ENCODE measurements at places on chromosomes 2 and 18.

DNA sequence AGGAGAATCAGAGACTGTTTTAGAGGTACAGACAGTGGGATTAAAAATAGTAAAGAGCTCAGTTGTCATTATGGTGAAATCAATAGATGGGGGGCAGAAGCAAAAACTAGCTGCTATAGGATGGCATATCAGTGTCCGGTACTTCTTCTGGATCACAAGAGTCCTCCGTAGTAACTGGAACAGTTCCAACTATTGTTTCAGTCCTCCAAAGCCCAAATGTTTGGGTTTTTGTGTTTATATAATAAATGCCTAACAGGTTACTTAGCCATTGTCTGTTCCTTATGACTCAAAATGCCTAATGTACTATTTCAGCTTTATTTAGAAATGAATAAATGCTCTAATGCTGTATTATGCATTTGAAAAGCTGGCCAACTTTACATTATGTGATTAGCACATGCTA is 401.2 kb downstream of the PTH2R start:
- no peak for DNase-seq

GRCh38 chr18:22349966-22350365 is 67.7 kb downstream of the CTAGE1 start:
- DNase-seq = no peak

GRCh38 chr18:70261141-70261788 is 27.6 kb upstream of the SOCS6 start:
- no peak for DNase-seq

GRCh38 chr2:28544405-28544921 is 48.6 kb downstream of the PLB1 start:
- no peak for DNase-seq

- DNase-seq = no peak
Measured at GRCh38 chr2:234374736-234375135, 122.1 kb downstream of the ARL4C start.

DNA sequence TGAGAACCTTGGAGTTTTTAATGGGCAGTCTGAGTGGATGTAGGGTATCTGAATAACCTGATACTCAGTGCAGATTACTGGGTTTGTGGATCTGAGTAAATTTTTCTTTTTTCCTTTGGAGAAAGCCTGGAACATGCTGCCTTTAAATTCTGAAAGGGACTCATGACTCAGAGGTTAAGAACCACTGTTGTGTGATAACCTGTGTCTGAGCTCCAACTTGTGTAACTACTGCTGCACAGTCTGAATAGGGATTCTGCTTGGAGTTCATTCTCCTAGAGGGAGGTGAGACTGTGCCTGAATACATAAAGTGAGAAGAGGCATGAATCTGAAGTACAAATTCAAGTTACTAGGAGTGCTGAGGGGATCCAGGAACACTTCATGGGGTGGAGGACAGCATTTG is 36.2 kb downstream of the KDM3A start:
- DNase-seq = no peak

GRCh38 chr18:26532367-26533340 is 15.7 kb downstream of the KCTD1 start:
- DNase-seq = no peak

DNA sequence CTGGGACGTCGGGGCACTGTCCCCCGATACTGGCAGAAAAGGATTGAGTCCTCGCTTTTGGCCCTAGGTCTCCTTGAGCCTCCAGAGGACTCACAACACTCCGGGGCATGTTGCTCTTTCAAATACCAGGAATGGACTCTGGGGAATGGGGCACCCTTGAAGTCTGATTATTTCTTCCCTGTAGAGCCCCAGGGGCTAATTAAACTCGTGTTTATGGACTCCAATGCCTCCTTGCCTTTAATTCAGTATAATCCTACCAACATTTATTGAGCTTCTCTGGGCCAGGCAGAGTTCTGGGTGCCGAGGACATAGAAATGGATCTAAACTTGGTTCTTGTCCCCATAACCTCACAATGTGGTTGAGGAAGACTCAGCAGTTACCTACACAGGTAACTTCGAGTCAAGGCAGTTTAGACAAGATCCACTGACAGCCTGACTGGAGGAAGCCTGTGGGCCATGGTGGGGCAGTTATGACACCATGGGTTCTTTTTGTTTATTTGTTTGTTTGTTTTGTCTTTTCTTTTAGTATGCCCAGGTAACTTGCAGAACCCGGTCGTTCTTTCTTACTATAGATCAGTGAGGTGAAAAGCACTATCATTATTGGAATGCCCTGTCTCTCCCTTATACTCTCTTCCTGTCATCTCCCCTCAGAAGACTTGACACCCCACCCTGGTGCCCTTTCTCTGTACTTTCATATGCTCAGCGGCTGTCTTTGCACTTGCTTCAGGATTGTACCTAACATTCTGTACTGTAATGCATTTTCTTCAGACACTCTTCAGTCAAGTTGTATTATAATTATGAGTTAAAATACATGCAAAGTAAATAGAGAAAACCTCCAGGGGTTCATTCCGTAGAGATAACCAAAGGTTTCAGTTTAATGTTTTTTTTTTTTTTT is 3.2 kb downstream of the CFLAR start:
- DNase-seq = peak; percentile 81

DNA sequence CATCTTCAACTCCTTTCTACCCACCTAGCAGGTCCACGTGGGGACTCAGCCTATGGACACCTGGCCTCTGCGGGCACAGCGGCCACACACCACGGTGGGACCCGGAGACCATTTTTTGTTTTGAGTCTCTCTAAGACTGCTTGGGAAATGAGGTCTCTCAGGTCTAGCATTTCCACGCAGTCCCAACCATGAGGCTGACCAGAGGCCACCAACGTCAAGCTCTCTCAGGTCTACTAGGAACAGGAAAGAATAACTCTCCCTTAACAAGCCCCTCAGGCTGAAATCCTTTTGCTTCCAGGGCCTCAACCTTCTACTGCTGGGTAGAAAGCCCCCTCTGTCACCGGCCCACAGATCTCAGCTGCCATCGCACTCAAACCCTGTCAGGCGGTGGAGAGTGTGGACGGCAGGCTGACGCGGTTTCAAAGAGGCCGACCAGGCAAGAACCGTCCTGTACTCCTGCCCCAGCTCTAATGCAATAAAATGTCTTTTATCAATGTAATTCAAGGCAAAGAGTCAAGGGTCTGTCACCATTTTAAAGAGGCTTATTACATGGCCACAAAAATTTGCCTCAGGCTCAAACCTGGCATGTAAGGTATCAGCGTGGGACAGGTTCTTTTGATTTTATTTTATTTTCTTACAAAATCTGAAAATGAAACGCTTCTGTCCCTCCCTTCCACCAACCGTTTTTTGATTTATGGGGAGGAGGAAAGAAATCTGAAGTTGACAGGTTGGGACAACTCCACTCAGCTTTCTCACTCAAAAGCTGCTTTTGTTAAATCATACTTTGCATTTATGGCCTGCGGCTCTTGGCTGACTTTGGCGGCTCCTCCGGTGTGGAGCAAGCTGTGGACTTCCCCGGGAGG is 74.0 kb downstream of the BCL11A start:
- DNase-seq = no peak

DNA sequence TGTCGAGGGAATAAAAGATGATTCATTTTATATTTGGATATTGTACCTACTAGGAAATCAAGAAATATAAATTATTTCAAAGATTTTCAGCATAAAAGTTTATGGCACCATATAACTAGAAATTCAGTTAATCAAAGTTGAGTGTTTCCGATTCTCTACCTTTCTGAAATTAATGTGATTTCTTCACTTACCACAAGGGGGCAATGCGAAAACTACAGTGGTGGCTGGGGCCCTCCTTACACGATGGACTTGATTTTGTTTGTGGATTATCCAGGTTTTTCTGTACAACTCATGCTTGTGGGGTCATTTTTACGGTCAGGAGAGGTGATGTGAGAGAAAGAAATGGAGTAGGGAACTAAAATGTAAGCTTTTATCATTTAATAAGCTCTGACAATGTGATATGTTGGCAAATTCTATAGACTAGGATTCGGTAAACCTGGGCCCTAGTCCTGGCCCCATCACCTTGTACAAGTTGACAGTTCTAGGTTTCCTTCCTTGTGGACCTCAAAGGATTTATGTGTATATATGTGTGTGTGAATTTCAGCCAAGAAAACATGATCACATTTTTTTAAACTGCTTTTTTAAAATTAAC is 47.6 kb downstream of the G6PC2 start:
- DNase-seq = peak; percentile 61

DNA sequence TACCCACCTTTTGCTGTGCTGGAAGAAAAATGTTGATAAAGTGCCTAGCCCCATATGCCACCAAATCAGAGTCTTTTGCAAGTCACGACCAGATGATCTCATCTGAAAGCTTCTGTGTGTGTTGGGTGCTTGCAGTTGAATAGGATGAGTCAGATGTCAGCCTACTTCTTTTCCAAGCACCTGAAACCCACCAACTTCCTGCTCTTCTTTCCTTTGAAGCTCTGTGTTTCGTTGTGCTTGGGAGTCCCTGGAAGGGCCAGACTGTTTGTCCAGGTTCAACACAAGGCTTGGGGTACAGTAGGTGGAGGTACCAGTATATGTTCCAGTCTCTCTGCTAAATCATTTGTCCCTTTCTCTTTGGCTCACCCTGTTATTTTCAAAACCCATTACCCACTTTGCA is 36.8 kb upstream of the LCLAT1 start:
- DNase-seq = no peak

- peak; percentile 66 for DNase-seq
Measured at GRCh38 chr2:131413148-131413747, 49.3 kb upstream of the RAB6D start.

- no peak for DNase-seq
Measured at GRCh38 chr2:230925443-230925878, 419 bp upstream of the GPR55 start.

DNA sequence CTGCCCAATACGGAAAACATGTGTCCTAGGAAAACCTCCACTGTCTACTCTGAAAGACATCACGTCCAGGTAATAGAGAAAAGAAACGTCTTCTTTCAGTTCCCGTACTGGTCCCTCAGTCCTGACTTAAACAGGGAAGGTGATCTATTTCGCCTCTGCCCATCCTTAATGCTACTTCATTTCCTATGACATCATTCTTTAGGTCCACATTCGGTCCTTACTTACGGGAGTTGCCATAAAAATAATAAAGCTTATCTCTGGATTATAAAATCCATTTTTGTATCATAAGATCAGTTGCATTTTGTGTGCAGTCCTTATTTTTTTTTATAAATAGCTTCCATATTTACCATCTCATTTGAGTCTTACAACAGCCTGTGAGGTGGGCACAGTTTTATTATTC is 3.7 kb downstream of the TGFA start:
- DNase-seq = no peak

DNA sequence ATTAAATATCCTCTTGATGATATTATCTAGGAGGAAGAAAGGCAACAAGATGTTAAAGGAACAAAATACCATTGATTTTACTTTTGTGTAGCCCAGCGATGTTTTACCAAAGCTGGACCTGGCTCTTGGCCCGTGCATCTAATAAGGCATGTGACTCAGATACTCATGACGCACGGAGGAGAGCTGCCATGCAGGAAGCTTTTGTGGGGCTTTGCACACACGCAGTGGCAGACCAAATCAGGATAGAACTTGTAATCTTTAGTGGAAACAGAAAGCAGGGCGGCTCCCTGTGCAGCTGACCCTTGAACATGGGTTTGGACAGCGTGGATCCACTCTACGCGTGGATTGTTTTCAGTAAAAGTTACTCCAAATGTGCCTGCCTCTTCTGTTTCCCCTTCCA is 190.0 kb downstream of the NAPG start:
- no peak for DNase-seq

DNA sequence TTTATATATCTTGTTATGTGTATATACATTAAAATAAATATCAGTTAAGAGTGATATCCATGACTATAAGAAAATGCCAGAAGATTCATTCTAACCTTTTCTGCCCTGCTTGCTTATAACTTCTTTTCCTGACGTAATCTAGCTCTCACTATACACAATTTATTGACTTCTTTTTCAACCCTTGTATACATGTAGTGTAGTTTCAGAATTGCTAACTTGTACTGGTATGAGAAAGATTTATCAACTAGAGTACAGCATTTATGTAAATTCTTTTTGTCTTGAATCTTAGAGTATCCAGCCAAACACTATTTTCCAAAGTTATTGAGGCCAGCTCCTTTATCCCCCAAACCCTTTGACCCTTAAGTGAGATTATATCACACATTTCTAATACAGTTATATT is 798.0 kb upstream of the RAB6C start:
- DNase-seq = no peak

- DNase-seq = no peak
Measured at GRCh38 chr2:115199966-115200365, 757.5 kb downstream of the DPP10 start.

DNA sequence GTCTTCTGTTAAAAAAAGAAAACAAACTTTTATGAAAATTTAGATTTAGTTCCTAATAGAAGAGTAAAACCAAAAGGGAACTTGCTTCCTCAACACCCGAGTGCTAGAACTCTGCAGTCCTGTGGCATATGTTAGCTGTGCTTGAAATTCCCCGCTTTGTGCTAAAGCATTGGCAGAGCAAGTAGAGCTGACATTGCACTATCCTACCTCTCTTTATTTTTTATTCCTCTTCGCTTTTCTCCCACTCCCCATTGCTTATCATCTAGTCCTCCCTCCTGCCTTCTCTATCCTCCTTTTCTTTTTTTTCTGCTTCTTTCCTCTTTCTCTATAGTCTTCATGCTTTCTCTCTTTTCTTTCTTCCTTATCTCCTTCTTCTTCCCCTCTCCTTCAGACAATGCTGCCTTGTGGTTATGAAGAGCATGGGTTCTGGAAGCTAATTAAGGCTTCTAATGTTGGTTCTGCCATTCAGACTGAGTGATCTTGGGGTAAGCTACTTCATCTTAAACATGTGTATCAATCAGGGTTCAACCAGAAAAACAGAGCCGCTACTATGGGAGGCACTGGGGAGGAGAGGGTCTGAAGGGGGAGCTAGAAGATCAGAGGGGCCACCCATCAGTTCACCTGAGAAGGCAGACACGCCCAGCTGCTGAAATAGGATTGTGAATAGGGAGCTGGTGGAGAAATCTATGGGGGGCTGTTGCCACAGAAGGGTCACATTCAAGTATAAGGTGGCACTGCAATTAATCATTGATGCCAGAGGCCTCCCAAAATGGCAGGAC is 31.4 kb upstream of the PELI1 start:
- DNase-seq = no peak

GRCh38 chr18:44855681-44856080 is 175.0 kb downstream of the SETBP1 start:
- no peak for DNase-seq

- DNase-seq = no peak
Measured at GRCh38 chr2:9805435-9806297, 37.6 kb upstream of the TAF1B start.

GRCh38 chr2:12931186-12931844 is 214.6 kb downstream of the TRIB2 start:
- DNase-seq = peak; percentile 60
